Caki2 (cell line): ENCODE measurements at places on chromosomes 13 and 19. TPM values are rescaled to one million over a fixed set of nuclear protein-coding genes. Genes with fewer than 3 reads are reported as not detected.

PEAK3 gene
- total RNA-seq, result not detected in 2 replicates

ERFL gene
- total RNA-seq, result 0.37 TPM in 1 of 2 replicates, not detected in the other

RYR1 gene
- total RNA-seq, result under 0.01 TPM in 1 of 2 replicates, not detected in the other

ALOX5AP gene
- 0.61 and 1.6 TPM in 2 replicates for total RNA-seq

FUT1 gene
- total RNA-seq, result 2.9 and 3.1 TPM in 2 replicates

DNA sequence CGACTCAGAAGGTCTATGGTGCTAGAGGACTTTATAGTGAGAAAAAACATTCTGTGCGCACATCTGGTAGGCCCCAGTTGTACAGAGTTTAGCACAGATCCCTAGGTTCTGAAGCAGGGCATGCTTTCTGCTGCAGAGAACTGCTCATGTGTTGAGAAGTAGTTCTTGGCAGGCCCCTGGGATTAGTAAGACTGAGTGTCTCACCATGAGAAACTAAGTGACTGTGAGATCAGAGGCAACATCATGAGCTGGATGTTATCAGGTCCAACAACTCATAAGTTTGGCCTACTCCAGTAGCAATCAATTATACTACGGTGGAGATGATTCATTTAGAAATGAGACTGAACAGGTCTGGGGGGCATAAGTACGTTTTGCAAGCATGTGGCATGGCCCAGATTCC lies 507.4 kb upstream of the KLF12 start:
- no peak for DNase-seq

DNA sequence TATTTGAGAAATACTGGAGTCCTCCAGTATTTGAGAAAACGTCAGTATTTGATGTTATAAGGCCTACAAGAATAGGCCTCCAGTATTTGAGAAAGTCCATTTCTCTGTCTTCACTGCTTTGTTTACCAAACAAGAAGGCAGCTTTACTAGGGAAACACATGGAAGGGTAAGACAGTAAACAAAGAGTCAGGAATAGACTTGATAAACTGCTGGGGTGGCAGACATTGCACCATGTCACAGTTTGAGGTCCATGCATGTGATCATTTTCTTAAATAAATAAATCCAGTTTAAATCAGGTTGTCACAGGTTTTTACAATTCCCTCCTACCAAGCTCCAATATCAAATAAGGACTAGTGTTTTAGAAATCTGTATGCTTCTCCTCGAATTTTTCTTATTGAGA lies 1431.0 kb upstream of the SPRY2 start:
- DNase-seq, result no peak

DNA sequence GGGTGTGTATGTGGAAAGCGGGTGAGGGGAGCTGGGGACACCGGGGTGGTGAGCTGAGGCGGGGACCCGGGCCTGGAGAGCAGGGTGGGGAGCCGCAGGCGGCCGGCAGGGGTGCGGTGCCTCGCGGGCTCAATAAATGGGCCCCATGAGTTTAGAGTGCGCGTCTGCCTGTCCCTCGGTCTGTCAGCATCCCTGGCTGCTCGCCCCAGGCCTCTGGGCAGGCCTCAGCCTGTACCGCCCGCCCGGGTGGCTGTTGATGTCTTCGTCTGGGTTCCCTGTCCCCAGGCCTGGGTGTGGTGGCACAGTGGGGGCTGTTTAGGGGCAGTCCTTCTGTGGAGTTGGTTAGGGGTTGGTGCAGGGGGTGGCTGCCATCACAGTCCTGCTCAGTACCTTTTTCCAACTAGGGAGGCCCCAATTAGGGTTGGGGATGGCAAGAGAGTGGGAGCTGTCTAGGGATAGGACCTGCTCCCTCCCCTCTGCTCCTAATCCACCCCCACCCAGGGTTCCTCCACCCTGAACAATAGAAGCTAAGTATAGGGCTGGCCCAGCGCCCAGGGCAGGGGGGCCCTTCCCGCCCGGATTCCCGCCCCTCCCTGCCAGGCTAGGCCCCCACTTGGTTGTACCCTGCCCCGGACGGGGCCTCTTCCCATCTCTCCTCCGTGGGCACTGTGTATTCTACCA lies 12.2 kb downstream of the CIC start:
- no peak for DNase-seq

GRCh38 chr19:58083021-58083420 lies 15.0 kb downstream of the ZSCAN18 start:
- DNase-seq, result no peak
